H4 (cell line): ENCODE measurements at places on chromosomes 13 and 19. TPM values are rescaled to one million over a fixed set of nuclear protein-coding genes. Genes with fewer than 3 reads are reported as not detected.

DNA sequence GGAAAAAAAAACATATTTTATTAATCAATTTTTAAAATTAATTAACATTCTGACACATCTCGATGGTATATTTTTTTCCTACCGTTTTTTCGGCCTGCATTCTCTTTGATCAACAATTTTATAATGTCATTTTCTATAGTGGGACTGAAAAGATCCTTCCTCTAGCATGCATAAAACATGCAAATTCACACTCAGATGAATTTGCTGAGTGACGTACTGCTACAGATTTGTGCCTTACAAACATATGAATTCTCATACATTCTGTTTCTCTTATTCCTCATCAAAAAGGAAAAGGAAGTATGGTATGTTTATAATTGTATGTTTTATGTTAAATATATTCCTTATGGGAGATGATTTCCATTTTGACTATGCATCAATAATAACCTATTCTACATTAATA is 458.2 kb downstream of the TSHZ3 start:
- DNase-seq = no peak

Gene SKA3
- 15.9 and 24.5 TPM in 2 replicates for total RNA-seq

DNA sequence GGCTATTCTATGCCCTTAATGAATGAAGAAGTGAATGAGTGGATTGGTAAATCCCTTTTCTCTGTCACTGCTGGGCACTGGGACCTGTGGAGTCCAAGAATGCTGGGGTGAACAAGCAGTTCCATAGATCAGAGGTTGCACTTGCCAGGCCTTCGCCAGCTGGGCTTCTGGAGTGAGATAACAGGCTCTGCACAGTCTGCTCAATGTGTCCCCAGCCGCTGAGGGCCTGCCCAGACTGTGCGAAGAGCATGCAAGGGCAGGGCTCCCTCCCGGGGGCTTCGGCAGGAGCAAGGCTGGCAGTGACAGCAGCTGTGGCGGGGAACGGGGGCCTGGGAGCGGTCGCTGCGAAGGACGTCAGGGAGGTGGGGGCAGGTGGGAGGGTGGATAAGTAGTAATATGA is 51.3 kb downstream of the ZNF536 start:
- no peak for DNase-seq

DNA sequence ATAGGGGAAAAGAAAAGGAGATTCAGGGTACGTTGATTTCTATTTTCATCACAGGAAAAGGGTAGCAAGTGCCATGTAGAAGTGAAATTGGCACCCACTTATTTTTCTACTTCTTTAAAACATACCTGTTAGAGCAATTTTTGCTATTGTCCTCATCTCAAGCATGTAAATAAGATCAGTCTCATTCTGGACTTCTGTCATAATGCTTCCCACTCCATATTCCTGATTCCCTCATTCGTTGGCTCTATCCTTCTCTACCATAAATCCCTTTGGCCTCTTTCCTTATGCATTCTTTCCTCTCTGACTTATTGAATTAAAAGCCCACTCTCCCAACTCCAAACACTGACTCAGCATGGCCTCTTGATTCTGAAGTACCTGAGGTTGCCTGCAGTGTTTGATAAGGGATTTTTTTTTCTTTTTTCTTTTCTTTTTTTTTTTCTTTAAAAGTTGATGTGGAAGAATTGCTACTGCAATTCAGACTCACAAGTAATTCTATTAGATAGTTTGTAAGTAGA is 465.7 kb downstream of the SLITRK6 start:
- no peak for DNase-seq

GRCh38 chr19:14091081-14091812 is 696 bp upstream of the SAMD1 start:
- DNase-seq = no peak

DNA sequence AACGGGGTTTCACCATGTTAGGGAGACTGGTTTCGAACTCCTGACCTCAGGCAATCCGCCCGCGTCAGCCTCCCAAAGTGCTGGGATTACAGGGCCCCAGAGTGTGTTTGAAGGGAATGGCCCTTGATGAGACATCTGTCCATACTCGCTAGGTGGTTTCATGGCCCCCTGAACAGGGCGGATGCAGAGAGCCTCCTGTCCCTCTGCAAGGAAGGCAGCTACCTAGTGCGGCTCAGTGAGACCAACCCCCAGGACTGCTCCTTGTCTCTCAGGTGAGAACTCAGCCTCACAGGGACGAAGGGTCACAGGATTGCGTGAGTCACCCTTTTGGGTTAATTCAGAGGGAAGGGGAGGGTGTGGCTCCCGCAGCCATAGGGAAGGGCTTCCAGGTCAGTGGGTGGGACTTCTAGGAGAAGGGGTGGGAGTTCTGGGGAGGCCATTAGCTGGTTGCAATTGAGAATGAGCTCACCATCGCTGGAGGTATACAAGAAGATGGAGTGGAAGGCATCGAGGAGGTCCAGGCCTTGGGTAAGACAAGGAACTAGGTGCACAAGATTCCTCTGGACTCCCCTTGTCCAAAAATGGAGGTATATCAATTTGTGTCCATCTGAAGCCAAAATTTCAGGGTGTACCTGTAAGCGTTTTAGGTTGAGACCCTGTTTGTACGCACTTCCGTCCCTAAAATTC is 9.2 kb downstream of the SHD start:
- no peak for DNase-seq

DNA sequence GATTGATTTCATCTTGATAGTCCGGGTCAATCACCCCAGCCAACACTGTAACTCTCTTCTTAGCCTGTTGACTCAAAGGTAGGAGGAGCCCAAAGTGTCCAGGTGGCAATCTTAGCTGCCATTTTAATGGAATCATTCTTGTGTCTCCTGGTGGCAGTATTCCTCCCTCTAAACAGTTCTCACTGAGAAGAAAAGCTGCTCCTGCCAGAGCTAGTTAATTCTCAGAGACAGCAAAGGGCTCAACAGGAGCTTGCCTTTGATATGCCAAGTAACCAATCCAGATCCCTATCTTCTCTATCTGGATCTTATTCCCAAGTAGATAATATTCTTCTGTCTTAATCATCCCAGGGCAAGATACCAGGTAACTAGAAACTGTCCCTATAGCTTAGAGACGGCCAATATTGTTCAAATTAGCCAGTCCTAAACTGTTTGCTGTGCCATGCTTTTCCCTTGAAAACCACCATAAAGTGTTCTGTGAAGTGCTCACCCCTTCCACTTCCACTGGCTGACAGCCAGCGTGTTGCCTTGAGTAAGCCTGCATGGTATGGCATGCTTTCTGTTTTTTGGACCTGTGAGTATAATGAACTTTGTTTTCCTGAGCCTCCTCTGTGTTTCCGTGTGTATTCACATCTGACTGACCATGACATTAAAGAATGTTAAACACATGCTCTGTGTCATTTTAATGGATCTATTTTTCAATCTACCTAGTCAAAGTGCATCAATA is 463.7 kb upstream of the SLITRK5 start:
- DNase-seq = no peak

Gene CDC42EP5
- 5.1 and 7.0 TPM in 2 replicates for total RNA-seq

Gene USHBP1
- total RNA-seq = not detected in 2 replicates

- DNase-seq = no peak
Observed at GRCh38 chr13:29511980-29512379, 83.5 kb downstream of the SLC7A1 start.

Gene CASP14
- not detected in 2 replicates for total RNA-seq

- no peak for DNase-seq
Observed at GRCh38 chr19:6987850-6988249, 33.4 kb downstream of the MBD3L2B start.

Gene SGCG
- 0.51 and 0.62 TPM in 2 replicates for total RNA-seq

DNA sequence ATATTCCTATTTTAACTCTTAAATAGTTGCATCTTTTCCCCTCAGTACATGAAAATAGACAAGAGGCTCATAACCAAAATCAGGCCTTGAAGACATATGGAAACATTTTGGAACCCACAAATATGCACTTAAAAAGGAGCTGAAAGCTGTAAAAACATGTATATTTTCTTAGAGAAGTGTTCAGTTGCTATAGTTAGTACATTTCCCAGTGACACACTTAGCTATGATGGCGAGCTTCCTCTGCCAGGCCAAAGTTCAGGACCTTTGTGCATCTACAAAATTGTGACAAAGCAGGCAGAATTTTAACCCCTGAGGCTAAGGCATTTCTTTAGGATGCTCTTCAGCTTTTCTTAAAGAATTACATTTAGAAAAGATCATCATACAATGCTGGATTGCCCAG is 54.5 kb downstream of the RCBTB2 start:
- DNase-seq = no peak

Gene NUP62
- 52.1 and 62.4 TPM in 2 replicates for total RNA-seq

- no peak for DNase-seq
Observed at GRCh38 chr19:30780032-30780431, 407.8 kb downstream of the ZNF536 start.

DNA sequence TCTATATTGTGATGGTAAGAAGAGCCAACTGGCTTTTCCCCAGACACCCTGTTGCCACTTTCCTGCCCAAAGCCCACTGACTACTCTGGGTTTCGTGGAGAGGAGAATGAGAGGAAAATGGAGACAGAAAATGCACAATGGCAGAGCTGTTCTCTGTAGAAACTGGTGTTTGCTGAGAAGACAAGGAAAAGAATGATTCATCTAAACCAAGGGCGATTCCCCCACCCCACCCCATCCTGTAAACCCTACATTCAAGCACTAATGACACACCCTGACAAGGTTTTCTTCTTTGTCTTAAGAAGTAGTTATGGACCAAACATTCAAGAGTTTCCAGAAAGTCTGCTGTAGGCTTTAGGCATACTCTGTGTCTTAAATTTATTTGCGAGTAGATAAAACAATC is 68.8 kb downstream of the DOCK9 start:
- DNase-seq = no peak

DNA sequence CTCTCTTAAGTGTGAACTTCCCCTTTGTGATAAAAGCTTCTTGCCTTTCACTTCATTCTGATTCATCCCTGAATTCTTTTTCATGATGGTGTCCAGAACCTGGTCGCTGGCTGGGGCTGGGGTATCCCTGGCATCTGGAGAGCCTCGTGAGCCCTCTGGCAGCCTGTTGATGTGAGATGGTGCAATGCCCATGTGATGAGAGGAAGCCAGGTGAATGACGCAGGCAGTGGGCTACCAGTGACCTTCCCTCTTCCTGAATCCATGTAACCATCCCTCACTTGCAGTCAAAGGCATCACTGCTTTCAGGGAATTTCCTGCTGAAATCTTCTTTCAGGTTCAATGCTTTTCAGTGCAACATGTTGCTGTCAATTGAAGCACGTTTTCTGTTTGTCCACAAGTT is 158.6 kb upstream of the SLC10A2 start:
- no peak for DNase-seq

DNA sequence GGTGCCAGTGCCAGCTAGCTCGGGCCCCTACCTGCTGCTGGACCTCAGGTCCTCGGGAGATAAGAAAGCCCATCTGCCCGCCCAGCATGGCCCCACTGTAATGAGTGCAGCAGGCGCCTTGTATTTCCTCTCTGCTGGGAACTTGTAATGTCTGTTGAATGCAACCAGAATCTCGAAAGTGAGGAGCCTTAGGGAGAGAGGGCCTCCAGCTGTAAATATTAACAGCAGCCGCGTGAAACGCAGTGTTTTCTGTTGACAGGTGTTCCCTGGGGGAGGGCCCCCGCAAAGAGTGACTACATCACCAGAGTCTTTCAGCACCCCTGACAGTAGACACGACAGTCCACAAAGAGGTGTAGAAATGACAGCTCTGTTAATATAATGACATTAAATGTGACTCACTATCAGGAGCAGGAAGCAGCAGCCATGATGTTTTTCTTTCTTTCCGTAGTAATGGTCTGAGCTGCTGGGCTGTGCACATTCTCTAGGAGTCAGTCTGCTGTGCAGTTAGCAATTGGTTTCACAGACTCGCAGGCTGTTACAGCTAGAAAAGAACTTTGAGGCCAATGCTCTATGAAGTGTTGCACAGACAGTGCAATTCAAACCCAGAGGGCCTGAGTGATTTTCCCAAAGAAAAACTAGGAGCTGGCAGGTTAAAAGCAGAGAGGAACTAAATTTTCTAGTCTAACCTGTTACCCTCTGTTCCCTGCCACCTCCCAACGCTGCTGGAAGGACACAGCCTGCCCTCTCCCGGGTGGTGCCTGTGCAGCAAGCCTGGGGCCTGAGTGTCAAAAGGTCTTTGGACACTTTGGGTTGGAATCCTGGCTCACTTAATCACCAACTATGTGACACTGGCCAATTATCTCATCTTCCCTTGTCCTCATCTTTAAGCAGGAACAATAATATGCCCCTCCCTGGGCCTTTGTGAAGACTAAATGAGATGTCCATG is 58.6 kb upstream of the WASF3 start:
- DNase-seq = no peak

DNA sequence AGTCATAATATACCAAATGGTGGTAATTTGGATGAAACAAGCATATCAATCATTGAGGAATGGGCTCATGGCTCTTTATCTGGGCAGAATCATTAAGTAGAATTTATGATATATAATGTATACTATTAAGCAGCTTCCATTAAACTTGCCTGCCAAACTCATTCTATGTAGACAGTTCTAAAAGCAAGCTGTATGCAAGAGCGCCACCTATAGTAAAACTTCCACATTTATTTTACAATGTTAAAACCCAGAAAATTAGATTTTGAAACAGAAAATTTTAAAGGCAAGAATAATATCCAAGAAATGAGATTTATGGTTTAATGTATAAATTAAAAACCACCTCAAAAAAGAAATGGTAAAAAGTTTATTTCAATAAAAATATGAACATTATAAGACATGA is 161.5 kb downstream of the MZT1 start:
- peak; percentile 6 for DNase-seq

- DNase-seq = no peak
Observed at GRCh38 chr19:39796000-39796498, 17.4 kb downstream of the LEUTX start.

Gene NALCN
- 0.12 and 0.27 TPM in 2 replicates for total RNA-seq

Gene NUDT19
- 15.9 and 19.3 TPM in 2 replicates for total RNA-seq
